Thoracic aorta (tissue), 2 donors: ENCODE measurements at places on chromosomes 6 and 20. TPM values are rescaled to one million over a fixed set of nuclear protein-coding genes. Genes with fewer than 3 reads are reported as not detected.

Gene FAM217A
- total RNA-seq = not detected

Gene GHRH
- not detected for total RNA-seq

Gene CPNE5
- total RNA-seq = 1.6 TPM

Gene MEP1A
- not detected for total RNA-seq

Gene LY6G5B
- 9.6 TPM for total RNA-seq

DNA sequence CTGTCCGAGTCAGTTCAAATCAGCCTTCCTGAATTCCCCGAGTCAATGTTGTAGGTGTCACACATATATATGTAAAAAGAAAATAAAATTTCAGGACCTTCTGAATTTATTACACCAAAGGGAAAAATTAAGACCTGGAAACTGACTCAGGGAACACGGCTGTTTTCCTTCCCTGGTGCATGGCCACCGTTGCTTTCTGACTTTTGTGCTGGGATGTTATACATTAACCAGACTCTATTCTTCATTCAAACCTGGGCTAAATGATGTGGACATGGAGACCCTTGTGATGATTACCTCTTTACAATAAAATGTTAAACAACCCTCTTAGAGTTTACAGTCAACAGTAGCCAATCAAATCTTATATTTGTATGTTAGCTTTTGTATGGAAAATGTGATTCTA, 51.4 kb upstream of the PLEKHG1 start:
- no peak overlapping the region for H3K27ac ChIP-seq
- no peak overlapping the region for H3K4me3 ChIP-seq
- no peak for DNase-seq

- no peaks in the 10 kb centered on the region for H3K36me3 ChIP-seq
- DNase-seq = no peak
- H3K4me1 ChIP-seq = peaks cover 64% of the 10 kb centered on the region
- no peaks in the 10 kb centered on the region for H3K27me3 ChIP-seq
Measured at GRCh38 chr6:10531942-10532341, 10.8 kb downstream of the GCNT2 start.

DNA sequence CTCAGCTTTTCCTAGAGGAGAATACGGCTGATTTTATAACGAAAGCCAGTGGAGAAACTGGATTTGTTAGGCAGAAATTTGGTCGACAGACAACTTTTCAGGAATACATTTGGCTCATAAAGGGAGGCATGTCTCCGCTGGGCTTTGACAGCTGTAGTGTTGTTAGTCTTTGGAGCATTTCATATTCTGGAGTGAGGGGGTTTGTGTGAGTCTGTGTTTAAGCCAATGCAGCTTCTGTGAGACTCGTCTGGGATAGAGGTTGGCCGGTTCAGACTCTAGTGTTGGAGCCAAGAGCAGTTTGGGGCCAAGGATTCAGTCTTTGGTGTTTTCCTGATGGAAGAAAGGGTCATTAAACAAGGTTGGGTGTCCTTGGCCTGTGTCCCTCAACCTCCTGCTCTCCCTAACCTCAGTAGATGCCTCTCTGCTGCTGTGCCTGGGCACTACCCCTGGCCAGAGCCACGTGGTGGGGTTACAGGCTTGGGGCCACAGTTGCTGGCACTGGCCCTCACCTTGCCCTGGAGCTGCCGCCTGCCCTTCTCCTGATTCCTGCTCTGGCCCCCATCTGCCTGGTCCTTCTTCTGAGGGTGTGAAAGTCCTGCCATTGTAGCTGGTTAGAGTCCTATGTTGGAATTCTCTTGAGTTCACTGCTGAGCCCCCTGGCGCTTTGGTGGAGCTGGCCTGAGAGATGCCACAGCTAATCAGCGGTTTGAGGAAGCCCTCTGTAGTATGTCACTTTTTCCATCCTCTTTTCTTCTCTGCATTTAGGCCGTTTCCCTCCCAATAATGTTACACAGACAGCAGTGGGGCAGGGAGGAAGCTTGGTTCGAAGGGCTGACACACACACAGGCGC, 6.9 kb downstream of the PTK7 start:
- H3K4me1 ChIP-seq = no peaks in the 10 kb centered on the region
- H3K27ac ChIP-seq = no peak overlapping the region
- no peak overlapping the region for H3K4me3 ChIP-seq
- H3K36me3 ChIP-seq = no peaks in the 10 kb centered on the region
- no peak for DNase-seq

DNA sequence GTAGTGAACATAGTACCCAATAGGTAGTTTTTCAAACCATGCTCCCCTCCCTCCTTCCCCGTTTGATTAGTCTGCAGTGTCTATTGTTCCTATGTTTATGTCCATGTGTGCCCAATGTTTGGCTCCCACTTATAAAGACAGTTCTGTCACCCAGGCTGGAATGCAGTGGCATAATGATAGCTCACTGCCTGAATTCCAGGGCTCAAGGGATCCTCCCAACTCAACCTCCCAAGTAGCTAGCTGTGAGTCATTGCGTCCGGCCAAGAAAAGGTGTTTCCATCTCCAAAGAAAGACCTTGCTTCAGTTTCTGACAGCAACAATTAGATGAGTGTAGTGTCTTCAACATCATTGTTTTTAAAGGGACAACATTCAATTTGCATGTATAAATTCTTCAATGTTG, 131.1 kb upstream of the CEP162 start:
- no peak for DNase-seq

- no peaks in the 10 kb centered on the region for H3K4me1 ChIP-seq
- H3K4me3 ChIP-seq = no peak overlapping the region
- no peaks in the 10 kb centered on the region for H3K36me3 ChIP-seq
Measured at GRCh38 chr6:33958526-33959328, 154.9 kb upstream of the MLN start.

GRCh38 chr6:5764401-5764955, 242.2 kb downstream of the NRN1 start:
- peaks cover 32% of the 10 kb centered on the region for H3K4me1 ChIP-seq
- DNase-seq = peak; percentile 38
- no peaks in the 10 kb centered on the region for H3K36me3 ChIP-seq
- H3K27me3 ChIP-seq = no peaks in the 10 kb centered on the region

DNA sequence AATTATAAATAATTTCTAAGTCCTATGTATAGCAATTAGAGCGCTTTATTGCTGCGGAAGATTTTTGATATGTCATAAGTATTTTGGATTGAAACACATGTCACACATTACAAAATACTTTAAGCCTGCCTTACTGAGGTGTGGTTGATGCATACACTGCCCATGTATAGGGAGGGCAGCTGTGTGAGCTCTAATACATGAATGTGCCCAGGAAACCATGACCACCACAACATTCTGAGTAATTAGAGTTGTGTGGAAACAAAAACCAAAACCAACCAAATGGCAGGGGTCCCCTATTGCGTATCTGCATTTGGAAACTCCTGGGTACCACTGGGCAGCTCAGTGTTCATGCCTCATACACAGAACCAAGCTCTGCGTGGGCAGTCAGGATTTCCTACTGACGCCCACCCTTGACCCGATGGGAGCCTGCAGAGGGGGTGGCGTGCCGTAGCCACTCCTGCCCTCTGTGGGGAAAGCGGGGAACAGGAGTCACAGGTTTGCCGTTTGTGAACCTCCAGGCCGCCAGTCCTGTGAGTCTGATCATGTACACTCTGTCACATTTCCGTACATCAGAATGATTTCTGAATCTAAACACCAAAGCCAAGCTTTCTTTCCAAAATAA, 50.9 kb upstream of the PDE10A start:
- no peak overlapping the region for H3K4me3 ChIP-seq
- H3K27me3 ChIP-seq = no peaks in the 10 kb centered on the region
- DNase-seq = no peak
- H3K4me1 ChIP-seq = peaks cover 8% of the 10 kb centered on the region
- no peak overlapping the region for H3K27ac ChIP-seq

DNA sequence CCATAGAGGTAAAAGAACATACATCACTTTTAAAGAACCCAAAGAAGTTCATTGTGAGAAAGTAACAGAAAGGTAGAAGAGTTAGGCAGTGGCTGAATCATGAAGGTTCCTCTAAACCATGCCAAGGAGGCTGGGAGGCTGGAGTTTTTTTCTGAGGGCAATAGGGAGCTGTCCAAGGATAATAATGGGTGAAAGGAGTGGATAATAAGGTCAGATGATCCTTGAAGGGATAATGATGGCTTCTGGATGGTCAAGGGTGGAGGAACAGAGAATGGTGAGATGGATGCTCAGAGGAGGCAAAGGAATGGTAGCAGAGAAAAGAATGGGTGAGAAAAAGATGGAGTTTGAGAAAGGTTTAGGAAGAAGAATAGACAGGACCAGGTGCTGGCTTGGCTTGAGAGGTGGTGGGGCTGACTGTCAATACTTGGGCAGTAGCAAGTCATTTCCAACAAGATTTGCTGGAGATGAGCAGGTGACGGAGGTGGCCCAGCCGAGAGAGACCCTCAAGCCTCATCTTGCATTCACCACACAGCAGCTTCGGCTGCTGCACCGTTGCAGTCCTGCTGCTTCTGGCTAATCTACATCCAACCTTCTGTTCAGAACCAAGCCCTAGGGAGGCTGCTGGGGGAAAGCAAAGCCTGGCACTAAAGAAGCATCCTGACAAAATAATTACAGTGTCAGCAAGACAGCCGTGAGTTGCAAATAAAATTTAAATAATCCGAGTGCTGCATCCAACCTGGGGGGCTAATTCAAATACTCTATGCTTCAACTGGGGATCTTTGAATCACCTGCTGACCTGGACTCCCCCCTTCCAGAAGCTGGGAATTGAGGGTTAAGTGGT, 131.2 kb upstream of the KCNG1 start:
- H3K27ac ChIP-seq = no peak overlapping the region
- H3K4me1 ChIP-seq = no peaks in the 10 kb centered on the region
- no peaks in the 10 kb centered on the region for H3K27me3 ChIP-seq
- no peaks in the 10 kb centered on the region for H3K36me3 ChIP-seq

DNA sequence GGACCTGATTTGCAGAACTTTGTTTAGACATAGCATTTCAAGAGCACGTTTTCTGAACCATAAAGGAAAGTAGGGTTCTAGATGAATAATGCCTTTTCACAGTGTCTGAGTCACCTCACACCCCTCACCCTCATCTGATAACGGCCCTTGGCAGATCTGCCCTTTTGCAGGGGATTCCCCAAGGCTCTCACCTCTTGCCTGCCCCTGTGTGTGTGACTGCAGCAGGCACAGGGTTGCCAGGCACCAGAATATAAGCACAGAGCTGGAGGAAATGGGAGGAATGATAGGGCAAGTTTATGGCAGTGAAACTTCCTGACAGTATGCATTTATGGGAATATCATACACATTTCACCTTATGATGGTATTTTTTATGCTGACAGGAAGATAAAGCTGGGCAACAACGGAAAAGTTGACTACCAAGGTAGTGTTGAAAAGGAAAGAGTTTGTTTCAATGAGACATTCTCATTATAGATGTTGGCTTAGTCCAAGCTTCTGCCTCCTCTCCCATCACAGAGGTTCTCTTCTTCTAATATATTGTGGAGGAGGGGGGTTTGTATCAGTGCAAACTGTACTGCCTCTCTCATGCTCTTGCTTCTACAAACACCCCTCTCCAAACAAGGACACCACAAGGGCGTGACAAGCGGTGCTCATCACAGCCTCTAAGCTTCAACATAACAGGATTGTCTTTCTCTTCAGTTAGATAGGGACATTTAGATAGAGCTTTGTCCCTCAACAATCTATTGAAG, 101.5 kb upstream of the BACH2 start:
- H3K36me3 ChIP-seq = no peaks in the 10 kb centered on the region
- no peaks in the 10 kb centered on the region for H3K27me3 ChIP-seq
- H3K4me3 ChIP-seq = no peak overlapping the region
- DNase-seq = no peak

GRCh38 chr20:4573564-4574355, 147.9 kb upstream of the PRND start:
- H3K4me3 ChIP-seq = no peak overlapping the region
- peaks cover 6% of the 10 kb centered on the region for H3K4me1 ChIP-seq
- no peaks in the 10 kb centered on the region for H3K27me3 ChIP-seq
- no peak for DNase-seq

DNA sequence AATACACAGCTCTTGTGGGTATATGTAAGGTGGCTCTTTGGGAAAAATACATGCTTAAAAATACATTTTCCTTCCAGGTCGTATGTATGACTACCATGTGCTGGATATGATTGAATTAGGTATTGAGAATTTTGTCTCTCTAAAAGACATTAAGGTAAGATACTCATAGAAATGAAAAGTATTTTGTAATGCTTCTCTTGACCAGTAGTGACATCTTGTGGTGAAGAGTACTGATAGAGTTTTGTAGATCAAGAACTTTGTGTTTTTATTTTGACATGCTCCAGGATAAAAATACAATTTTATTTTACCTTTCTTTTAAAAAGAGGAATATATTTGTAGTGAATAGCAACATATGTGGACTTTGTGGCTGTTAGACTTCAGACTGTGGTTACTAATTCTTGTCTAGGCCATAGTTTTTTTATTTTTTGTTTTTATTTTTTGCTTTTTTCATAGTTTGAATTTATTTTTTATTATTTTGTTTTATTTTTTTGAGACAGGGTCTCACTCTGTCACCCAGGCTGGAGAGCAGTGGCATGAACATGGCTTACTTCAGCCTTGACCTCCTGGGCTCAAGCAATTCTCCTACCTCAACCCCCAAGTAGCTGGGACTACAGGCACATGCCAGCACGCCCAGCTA, 17.9 kb downstream of the RPF2 start:
- no peak overlapping the region for H3K27ac ChIP-seq
- no peaks in the 10 kb centered on the region for H3K4me1 ChIP-seq
- no peak overlapping the region for H3K4me3 ChIP-seq
- peaks cover 16% of the 10 kb centered on the region for H3K36me3 ChIP-seq

DNA sequence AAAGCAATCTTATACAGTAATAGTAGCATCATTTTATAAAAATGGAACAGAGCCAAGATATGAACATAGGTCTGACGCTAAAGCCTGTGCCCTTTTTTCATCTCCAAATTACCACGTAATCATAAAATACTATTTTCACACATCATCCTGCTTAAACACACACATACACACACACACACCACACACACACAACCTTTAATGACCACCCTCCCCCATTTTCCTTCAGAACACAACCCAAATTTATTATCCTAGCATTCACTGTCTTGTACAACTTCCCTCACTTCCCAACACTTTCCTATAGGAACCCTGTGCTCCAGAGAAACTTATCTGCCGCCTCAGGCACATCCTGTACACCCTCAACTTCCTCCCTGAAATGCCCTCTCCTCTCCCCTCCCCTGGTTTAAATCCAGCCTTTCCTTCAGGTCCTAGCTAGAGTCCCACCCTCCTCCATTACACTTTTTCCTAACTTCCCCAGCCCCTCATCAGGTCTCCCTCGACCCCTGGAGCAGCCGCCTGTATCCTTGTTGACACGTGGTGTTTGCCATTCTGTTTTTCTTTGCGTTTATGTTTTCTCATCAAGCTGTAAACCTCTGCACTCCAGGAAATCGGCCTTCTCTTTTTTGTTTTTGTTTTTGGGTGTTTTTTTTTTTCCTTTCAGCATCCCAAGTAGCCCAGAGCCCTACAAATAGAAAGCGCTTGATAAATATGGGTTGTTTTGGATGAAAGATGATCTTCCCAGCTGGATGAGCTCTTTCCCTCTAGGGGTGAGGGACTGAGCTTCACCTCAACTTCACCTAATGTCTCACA, 968 bp upstream of the MMP24 start:
- H3K4me3 ChIP-seq = no peak overlapping the region
- no peaks in the 10 kb centered on the region for H3K4me1 ChIP-seq
- H3K27me3 ChIP-seq = no peaks in the 10 kb centered on the region
- no peak overlapping the region for H3K27ac ChIP-seq

DNA sequence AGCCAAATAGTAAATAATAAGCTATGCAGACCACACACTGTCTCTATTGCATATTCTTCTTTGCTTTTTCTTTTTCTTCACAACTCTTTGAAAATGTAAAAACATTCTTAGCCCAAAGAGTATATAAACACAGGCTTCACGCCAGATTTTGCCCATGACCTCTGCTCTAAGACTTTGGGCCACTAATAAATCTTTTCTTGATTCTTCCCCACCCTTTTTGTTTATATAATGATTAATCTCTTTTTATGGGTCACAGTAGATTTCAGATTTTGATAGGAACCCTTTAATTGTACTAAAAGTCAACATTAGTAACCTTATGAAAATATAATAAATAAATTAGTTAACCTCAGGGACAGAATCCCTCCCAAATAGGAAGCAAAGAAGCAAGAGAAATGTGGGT, 15.8 kb upstream of the ENPP5 start:
- H3K4me3 ChIP-seq = no peak overlapping the region
- DNase-seq = no peak
- H3K27ac ChIP-seq = no peak overlapping the region
